Psoas muscle (tissue), 8 donors: ENCODE measurements at places on chromosomes 11 and 22.

- DNase-seq: no peak
These were observed 58.3 kb downstream of the HSD17B12 start for GRCh38 chr11:43738600-43739409.

- no peak for DNase-seq
These were observed 17.1 kb upstream of the CCT8L2 start for GRCh38 chr22:16609548-16610261.

DNA sequence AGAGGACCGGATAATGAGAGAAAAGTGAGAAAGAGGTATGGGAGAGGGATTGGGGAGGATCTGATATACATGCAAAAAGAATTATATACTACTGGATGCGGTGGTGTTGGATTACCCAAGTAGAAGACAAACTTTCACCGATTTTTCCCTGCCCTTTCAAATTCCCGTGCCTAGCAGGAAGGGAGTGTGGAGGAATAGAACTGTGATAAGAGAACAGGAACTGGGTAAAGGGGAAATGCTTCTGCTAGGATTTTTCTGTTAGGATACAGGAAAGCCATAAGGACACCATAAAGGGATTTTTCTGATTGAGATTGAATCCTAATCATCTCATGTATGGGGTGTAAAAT lies 480 bp upstream of the MTMR2 start:
- no peak for DNase-seq

DNA sequence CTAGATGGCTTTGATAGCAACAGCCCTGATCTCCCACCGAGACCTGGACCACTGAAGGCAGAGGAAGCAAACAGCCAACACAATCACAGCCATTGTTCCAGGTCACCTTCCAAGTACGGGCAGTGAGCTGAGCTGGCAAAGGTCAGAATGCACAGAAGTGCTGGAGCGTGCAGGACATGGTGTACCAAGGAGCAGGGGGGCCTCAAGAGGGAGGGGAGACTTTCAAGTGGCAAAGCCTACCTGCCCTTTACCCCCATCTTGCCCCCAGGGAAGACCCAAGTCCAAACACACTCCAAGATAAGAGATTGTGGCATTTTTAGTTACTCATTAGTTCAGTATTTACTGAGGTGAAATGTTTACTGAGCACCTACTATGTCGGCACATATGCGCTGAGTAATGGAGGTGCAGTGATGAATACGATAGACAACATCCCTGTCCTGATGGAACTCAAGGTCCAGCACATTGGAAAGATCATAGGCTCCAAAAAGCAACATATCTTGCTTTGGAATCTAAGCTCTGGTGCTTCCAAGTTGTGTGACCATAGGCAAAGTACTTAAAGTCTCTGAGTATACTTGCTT lies 26.0 kb upstream of the TTC12 start:
- DNase-seq: no peak

- DNase-seq: no peak
These were observed 24.0 kb downstream of the CHID1 start for GRCh38 chr11:886568-886967.

DNA sequence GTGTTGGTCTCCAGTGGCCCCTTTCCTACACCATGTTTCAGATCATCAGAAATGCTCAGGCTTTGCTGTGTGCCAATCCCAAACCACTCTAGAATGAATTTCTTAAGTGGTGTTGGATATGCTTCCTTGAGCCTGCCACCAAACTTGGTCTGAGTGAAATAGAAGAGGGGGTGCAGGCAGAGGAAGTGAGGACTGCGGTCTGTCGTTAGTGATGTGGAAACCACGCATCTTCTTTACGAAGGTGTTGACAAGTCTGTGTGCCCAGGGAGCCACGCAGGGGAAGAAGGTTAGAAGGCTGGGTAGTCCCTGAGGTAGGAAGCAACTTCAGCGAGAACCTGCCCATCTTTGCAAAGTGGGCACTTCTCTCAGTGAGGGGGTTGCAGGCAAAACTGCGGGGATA lies 187.4 kb upstream of the NAV2 start:
- no peak for DNase-seq

GRCh38 chr11:16613512-16614381 lies 124.7 kb upstream of the C11orf58 start:
- DNase-seq: peak; percentile 87

DNA sequence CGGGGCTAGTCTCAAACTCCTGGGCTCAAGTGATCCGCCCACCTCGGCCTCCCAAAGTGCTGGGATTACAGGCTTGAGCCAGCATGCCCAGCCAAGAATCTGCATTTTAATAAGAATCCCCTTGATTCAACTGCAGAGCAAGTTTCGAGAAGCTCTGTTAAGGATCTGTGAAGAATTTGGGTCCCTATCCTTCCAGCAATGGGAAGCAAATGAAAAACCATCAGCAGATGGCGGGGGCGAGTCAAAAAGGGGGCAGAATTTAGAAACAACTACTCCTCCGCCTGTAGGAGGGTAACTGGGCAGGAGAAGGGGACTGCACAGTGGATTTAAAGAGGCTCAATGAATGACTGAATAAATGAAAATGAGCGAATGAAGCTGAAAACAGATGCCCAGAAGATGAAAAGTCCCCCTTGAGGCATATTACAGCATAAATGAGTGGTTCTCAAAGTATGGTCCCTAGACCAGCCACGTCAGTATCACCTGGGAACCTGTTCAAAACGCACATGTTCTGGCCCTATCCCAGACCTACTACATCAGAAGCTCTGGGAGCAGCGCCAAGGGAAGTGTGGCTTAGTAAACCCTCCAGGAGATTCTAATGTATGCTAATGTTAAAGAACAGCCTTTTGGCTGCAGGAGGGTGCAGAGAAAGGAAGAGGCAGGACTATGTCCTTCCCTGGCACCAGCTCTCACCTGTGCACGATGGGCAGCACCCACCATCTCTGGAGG lies 15.0 kb downstream of the VWCE start:
- DNase-seq: no peak

DNA sequence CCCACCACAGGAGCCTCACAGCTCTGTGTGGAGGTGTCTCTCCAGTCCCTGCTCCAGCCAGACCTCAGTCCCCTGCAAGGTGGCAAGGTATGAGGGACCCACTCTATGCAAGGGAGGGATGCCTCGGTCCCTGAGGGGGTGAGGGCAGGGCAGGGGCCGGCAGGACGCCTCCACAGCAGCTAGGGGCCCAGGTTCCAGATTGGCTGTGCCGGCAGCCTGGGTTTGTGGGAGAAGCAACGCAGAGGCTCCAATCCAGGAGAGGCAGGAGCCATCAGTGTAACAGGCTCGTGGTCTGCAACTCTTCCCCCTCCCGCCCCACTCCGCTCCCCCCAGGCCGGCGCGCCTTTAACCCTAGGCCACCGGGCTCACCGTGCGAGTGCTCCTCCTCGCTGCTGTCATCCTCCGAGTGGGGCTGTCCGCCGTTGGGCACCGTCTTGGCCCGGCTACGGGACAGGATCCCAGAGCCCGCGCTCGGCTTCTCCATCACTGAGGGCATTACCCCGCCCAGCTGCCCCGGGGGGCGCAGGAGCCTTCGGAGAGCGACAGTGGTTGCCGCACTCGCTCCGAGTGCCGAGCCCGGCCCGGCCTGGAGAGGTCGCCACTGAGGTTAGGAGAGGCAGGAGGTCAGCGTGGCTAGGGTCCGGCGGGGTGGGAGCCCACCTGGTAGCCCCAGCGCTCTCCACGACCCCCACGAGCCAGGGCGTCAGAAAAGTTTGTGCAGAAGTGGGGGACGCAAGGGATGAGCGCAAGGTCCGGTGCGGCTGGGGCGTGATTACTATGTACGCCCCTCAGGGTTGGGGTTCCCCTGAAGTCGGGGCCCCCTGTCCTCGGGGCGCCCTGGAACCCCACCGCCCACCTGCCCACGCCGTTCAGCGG lies 765 bp downstream of the RCOR2 start:
- DNase-seq: peak; percentile 77

GRCh38 chr11:12526789-12527188 lies 147.4 kb upstream of the TEAD1 start:
- no peak for DNase-seq

- DNase-seq: no peak
These were observed 13.0 kb upstream of the CARD18 start for GRCh38 chr11:105152560-105152959.

GRCh38 chr11:23727794-23728193 lies 769.1 kb upstream of the LUZP2 start:
- DNase-seq: no peak

GRCh38 chr11:62708793-62709192 lies 1.3 kb downstream of the GNG3 start:
- DNase-seq: no peak
